Choroid plexus epithelial cell (primary cell): ENCODE measurements at places on chromosomes 12 and 14.

- no peak for DNase-seq
Observed at GRCh38 chr14:103072595-103073366, 11.2 kb upstream of the LBHD2 start.

- DNase-seq, result no peak
Observed at GRCh38 chr14:90665321-90666000, 150.8 kb downstream of the TTC7B start.

DNA sequence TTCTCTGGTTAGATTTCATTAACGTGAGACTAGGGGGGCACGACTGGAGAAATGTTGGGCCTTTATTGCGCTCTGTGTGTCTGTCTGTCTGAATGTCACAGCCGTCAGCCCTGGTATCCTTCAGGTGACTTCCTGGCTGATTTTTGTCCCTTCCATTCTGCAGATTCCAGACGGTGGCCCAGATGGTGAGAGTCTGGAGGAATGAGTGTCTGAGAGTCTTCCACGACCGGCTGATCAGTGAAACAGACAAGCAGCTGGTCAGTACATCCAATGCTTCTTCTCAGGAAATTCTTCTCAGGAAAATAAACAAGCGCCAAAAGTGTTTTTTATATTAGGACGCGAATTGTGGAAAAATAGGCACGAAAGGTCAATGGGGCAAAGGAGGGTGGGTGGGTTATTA lies 93.5 kb downstream of the CCDC92 start:
- no peak for DNase-seq

- no peak for DNase-seq
Observed at GRCh38 chr14:42729681-42730080, 1123.0 kb downstream of the LRFN5 start.

DNA sequence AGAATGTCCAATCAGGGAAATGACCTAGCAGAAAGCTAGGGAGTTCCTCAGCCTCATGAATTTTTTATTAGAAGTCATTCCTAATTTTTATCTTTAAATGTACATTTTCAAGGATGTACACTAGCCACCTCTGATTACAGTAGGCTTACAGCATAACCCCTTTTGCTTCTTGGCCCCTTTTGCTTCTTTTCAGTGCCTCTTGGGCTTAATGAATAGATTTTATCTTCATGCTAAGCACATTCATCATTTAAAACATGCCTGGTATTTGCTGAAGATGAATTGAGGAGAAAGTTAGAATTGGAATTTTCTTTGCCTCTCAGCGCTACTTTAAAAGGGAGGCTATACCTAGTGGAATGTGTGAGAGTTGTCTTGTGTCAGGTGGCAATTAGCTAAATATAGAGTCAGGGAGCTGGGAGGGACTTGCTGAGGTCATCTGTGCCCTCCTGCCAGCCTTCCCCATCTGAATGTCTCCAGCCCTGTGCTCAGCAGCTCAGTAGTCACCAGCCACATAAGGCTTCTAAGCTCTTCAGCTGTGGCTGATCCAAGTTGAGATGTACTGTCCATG lies 132.1 kb downstream of the SAMD4A start:
- no peak for DNase-seq

DNA sequence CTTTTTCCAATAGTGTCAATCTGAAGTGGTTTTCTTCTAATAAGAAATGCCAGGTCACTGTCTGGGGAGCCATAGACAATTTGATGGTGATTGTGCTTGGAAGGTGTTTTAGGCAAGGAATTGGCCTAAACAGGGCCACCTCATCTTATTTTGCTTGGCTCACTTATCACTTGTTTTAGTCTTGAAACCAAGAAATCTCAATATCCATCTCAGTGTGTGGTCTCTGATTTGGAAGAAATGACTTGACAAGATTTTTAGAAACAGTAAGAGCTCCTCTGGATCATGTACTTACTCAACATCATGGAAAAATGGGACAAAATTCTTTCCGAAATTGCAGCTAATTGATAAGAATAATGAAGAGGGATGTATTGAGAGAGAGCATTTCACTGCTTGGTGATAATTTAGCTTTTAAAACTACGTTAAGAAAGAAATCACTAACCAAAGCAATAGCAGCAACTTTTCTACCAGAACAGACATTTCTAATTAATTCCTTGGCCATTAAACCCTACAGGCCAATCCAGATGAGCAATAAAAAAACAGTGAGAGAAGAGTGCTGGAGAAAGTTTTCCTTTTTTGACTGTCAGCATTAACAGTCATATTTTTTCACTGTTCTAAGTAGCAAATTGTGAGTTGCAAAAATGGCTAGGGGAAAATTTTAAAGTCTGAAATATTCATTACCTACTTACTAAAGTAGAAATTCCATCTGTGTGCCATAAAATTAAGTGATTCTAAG lies 157.3 kb downstream of the AEBP2 start:
- DNase-seq, result no peak

DNA sequence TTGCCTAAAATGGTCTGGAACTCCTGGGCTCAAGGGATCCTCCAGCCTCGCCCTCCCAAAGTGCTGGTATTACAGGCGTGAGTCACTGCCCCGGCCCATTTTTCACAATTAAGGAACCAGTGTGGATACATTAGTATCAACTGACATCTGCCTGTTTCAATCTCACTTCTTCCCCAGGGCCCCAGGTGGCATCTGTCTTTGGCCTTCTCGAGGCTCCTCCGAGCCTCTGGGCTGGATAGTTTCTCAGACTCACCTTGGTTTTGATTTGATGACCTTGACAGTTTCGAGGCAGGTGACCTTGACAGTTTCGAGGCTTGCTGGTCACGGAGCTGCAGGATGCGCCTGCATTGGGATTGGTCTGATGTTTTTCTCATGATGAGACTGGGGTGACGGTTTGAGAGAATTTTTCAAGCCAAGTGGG lies 41.0 kb upstream of the NCOR2 start:
- no peak for DNase-seq

- DNase-seq, result no peak
Observed at GRCh38 chr12:71008616-71009015, 88.1 kb upstream of the PTPRR start.

- no peak for DNase-seq
Observed at GRCh38 chr12:110105159-110105558, 19.0 kb upstream of the IFT81 start.

DNA sequence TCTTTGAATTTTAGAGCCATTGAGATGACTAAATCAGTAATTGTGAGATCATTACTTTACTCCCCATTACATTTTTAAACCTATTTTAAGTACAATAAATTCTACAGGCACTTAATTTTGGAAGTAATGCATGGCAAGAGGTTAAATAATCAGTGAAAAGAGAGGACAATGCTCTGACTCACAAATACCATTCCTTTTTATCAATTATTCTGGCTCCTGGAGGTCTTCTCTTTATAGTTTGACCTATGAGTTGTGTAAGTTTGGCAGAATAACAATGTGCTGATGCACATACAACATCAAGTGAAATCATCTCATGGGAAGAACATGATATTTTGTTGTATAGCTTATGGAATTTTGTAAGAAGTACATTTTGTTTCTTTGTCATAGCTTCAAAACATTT lies 166.7 kb downstream of the TMTC3 start:
- DNase-seq, result peak; percentile 94
